Activated CD8-positive, alpha-beta memory T cell treated with anti-CD3 and anti-CD28 coated beads, Interleukin-2, amount 50 U/mL, for 48 hours (primary cell): ENCODE measurements at places on chromosomes 12 and 14.

GRCh38 chr12:1102791-1103450 lies 111.9 kb downstream of the ERC1 start:
- DNase-seq: no peak

DNA sequence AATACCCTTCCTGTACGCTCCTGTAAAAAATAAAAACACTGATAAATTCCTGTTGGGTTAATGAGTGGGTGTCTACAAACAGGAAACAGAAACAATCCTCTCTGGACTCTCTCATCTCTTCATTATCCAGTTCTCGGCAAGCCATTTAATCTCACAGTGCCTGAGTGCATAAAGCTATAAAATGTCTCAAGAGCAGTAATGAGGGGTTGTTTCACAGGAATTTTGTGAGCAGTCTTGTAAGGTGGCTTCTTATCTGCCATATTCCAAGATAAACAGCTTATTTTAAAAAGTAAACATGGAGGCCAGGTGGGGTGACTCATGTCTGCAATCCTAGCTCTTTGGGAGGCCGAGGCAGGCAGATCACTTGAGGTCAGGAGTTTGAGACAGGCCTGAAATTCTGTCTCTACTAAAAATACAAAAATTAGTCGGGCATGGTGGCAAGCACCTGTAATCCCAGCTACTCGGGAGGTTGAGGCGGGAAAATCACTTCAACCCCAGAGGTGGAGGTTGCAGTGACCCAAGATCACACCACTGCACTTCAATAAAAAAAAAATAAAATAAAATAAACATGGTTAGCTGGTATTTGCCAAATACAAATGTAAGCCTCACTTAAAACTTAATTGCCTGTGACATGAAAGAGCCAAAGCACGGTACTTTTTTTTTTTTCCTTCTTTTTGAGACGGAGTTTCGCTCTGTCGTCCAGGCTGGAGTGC lies 54.0 kb downstream of the CLIP1 start:
- no peak for DNase-seq

DNA sequence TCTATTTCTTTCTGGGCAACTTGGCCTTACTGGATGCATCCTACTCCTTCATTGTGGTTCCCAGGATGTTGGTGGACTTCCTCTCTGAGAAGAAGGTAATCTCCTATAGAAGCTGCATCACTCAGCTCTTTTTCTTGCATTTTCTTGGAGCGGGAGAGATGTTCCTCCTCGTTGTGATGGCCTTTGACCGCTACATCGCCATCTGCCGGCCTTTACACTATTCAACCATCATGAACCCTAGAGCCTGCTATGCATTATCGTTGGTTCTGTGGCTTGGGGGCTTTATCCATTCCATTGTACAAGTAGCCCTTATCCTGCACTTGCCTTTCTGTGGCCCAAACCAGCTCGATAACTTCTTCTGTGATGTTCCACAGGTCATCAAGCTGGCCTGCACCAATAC lies 5.3 kb downstream of the OR4N5 start:
- DNase-seq: no peak

DNA sequence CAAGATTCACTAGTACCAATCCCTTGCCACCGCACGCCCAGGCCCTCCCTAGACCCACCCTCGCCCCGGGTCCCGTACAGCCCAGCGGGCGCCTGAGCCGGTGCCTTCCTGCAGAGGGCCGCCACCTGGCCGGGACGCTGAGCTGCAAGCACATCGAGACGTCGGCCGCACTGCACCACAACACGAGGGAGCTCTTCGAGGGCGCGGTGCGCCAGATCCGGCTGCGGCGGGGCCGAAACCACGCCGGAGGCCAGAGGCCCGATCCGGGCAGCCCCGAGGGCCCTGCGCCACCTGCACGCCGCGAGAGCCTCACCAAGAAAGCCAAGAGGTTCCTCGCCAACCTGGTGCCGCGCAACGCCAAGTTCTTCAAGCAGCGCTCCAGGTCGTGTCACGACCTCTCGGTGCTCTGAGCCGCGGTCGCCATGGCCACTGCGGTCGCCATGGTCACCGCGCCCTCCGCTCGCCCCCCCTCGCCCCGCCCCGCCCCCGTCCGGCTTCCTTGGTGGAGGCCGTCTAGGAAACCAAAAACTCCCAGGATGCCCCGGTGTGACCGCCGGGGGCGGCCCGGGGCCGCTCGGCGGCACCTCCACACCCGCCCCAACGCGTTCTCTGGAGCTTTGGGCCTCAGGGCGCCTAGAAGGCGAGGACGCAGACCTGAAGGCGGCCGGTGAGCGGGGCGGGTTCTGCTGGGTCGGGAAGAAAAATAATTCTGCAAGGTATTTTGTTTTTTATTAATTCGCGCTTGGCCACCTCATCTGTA lies 3.7 kb downstream of the REM2 start:
- peak; percentile 81 for DNase-seq

DNA sequence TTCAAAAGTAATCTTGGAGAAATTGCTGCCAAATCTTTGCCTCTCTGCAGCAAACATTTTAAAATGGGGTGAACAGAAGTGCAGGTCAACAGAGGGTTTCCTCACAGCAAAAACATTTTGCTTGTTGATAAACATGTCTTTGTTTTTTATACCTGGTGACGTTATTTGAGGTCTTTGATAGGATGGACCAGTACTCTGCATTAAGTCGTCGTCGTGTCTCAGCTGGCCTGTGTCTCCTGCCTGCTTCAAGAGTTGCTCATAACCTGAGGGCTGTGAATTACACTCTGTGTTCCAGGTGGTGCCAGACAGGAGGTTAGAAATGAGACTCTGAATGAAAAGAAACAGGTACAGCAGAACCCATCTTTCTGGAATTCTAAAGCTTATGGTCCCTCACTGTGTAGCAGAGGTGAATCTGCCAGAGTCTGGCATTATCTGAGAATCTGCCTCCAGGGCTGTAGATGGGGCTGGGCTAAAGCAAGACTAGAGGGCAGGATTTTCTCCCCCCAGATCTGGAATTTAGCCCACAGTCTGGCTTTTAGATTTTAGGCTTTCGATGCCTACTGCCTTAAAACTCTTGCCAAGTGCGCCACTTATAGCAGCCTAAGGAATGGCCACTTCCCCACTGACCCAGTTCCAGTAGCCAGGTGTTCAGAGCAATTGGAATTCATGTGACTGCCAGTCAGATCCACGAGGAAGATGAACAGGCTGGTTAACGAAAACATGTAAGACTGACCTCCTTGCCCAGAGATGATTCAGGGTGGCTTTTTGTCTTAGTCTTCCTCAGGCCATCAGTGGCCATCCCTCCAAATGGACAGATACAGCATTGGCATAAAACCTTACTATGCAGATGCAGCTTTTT lies 161.2 kb downstream of the PRKCH start:
- peak; percentile 37 for DNase-seq

GRCh38 chr14:88910386-88910785 lies 85.9 kb downstream of the TTC8 start:
- no peak for DNase-seq

DNA sequence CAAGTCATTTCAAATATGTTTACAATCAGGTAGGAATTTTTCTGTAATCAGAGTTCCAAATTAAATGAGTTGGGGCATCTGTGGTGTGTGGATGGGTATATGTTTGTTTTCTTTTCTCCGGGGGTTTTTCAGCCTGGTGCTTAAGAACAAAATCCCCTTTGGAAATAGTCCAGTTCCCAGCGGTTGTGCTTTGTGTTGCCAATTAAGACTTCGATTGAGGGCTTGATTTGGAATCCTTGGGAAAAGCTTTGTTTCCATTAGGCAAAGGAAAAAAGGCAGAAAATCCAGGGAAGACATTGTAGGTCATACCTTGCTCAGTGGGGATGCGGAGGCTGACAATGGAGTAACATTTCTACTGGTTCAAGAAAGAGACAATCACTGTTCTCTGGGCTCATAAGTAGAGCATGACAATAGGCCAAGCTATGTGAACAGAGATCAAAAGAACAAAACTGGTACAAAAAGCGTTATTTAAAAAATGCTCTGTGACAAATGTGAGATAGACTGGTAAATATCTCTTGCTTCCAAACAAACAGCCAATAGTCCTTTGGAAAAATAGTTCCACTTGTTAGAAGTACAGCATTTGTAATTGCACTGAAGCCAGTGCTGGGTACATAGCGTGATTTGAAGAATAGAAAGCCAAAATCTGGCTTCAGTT lies 79.7 kb downstream of the EML1 start:
- no peak for DNase-seq

- no peak for DNase-seq
Measured at GRCh38 chr12:72057330-72057914, 118.8 kb downstream of the TPH2 start.

GRCh38 chr12:27193854-27194544 lies 50.1 kb upstream of the STK38L start:
- DNase-seq: no peak

DNA sequence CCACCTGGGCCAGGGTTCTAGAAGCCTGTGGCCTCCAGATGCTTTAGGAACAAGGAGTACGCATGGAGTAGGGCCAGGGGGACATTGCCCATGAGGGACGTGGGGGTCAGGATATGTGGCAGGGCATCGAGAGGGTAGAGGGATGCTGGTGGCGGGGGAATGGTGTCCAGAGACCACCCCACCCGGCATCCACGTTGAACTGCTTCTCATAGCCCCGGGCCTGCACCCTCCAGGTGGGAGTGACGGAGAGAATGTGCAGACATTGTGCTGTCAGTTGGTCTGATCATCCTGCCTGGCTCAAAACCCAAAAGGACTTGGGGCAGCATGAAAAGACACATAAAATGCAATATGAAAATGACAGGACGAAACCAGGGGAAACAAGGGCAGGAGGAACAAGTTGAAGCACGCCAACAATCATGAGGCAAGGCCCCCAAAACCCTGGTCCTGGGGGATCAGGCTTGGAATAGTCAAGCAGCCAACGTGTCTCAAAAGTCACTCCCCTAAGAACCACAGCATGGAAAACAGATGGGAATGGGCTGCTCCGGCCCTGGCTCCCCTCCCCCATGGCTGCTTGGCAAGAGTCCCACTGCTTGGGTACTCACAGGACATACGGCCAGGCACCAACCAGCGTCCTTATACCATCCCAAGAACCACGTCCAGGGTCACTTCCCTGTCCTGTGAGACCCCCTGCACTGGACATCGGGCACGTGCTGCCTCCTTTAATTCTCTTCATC lies 117.9 kb downstream of the DICER1 start:
- DNase-seq: peak; percentile 20

- DNase-seq: no peak
Measured at GRCh38 chr14:57879516-57879915, 13.6 kb upstream of the SLC35F4 start.

DNA sequence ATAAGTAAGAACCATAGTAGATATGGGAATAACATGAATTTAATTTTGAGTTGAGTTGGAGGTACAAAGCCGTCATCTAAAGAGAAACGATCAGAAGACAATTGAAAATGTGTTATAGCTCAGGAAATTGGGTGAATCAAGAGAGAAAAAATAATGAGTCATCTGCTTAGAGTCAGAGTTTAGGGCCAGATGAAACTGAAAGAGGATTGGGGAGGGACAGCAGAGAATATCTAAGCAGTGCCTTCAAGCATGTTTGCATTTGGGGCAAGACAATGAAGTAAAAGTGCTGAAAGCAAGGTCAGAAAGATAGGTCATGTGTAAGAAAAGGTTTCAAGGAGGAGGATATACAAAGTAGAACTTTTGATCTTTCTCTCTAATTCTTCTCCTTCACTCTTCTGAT lies 49.4 kb downstream of the SLC15A5 start:
- DNase-seq: no peak

DNA sequence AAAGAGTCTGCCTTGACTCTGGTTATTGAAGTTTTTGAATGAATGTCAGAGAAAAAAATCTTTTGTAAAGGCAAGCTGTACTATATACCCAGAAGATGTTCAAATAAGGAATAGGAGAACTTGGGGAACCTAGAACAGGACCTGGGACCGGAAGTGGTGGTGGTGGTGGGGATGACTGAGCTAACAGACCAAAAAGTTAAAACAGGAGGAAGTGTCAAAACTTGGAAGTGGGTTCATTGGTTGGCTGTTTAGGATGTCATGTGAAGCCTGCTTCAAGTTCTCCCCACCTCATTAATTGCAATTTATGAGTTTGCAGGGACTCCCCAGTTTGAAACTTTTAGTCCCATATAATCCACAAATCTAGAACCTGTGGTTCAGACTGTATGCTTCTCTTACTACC lies 26.2 kb downstream of the PLXNC1 start:
- no peak for DNase-seq

GRCh38 chr12:131218026-131218922 lies 264.6 kb downstream of the ADGRD1 start:
- DNase-seq: no peak

GRCh38 chr14:28676479-28676878 lies 90.1 kb upstream of the FOXG1 start:
- no peak for DNase-seq

GRCh38 chr12:76220980-76221379 lies 127.2 kb downstream of the BBS10 start:
- no peak for DNase-seq

DNA sequence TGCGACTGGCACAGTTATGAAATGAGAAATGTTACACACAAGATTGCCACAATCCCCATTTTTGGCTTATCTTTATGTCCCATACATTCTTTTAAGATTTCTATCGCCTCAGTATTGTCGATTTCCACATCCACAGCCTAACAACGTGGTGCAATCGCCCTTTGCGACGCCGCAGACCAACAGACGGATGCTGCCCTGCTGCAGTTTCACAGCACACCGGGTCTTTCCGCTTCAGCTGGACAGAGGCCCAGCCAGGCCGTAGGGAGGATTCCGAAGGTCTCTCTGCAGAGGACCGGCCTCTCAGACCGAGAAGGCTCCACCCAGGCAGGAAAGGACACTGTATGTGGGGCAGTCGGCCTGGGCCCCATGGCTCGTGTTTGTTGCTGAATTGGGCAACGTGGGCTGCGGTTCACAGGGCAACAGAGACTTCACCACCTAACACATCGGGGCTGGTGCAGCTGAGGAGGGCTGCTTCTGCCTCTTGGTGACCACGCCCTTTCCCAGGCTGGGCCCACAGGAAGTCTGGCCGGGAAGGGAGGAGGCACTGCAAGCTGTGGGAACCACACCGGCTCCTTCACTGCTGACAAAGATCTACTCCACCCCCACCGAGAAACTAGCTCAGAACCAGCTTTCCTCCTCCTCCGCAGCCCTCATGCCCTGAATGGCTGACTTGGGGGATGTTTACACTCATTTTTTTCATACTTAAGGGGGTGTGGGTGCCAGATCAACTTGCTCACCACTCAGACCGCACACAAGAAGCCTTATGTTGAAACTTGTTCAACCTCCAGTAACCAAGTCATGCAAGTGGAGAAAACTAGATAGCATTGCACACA lies 32.9 kb upstream of the MDM1 start:
- peak; percentile 89 for DNase-seq

DNA sequence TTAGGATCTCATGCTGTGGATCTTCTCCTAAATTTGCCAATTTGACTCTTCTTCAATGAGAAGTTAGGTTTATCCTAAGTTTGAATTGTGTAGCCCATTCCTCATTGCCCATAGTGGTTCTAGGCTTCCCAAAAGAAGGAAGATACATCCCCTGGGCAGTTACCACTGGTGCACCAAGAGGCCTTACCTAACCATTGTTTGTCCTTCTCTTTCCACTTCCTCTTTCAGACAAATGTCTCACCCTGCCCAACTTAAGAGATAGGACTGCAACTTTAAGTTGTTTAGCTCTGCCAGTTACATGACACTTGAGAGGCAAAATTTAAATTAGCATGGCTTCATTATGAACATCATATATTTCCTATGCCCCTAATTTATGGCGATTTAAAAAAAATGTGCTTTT lies 9.4 kb upstream of the KCNH3 start:
- no peak for DNase-seq
